ENCODE measurements at places on chromosomes 3 and 15. TPM values are rescaled to one million over a fixed set of nuclear protein-coding genes. Genes with fewer than 3 reads are reported as not detected.
A peak's percentile ranks its signal among the peaks of the same experiment; 100 is the strongest.

DNA sequence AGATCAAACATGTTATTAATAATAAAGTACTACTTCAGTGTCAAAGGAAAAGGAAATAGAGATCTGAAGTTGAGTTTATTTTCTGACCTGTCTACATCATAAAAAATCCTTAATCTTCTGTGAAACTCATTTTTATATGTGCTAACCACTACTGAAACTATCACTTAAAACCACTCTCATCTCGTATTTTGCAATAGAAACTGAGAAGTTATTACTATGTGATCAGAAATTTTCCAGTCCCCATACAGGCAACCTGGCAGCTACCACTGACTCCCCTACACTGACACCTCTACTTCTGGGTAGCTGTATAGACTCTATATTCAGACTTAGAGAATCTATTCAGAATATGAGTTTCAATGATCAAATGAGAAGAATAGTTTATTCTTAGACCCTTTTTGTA is 8.3 kb downstream of the HDGFL3 start:
- no peak for DNase-seq

P3H2 gene
- 49.8 TPM for total RNA-seq

GRCh38 chr3:77247061-77247460 is 207.2 kb downstream of the ROBO2 start:
- DNase-seq, result no peak

RLBP1 gene
- total RNA-seq, result not detected

EXD1 gene
- total RNA-seq, result not detected

SEMA3G gene
- total RNA-seq, result 0.34 TPM

DNA sequence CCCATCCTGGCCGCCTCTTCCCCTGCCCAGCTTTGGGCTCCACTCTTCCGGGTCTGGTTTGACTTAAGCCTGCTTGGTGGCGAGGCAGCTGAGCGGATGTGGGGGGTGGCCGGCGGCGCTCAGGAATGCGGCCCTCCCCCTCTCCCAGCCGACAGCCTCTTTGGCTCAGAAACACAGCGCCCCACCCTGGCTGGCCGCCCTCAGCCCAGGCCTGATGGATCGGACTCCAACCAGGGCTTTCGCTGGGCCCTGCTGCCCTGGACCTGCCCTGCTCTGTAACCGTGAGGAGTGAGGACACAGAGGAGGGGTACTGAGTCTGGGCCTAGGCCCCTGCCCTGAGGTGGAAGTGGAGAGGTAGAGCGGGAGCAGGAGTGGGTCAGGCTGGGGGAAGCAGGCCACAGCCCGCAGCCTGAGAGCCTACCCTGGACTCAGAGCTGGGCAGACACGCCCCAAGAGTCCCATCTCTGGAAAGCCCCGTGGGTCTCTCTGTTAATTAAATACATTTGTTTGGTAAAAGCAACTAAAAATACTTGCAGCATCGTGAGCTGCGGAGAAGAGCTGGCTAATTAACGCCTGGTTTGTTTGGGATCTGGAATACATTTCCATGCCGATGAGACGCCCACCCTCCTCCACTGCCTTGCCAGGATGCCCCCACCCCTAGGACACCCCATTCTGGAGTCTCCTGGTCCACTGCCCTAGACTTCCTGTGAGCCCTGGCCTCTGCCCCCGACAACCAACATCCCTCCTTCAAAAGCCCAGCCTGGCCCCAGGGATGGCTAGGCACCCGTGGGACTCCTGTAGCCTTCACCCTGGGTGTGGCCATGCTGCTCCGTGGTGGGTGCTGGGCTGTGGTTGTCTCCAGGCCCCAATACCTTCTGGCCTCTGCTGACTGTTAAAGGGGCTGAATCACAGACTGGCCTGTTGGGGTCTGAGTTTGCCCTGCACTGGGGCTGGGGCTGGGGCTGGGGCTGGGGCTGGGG is 19.6 kb downstream of the PLXNA1 start:
- peak; percentile 95 for DNase-seq

NR1I2 gene
- 1.3 TPM for total RNA-seq

DNA sequence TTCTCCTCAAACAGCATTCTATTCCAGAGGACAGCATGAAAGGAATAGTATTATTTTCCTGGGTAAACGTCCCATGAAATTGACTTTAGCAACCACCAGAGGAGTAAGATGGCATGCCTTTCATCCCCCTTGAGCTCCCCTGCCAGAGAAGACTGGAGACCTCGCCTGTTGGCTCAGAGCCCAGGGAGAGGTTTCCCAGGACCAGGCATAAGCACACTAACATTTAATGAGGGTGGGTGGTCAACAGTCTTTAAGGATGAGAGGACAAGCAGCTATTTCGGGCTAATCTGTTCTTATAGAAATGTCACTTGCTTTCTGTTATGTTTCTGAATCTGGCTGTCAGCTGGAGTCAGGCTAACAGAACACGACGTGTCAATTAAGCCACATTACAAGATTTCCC is 390.5 kb downstream of the GABRG3 start:
- no peak for DNase-seq

SEMA7A gene
- total RNA-seq, result 36.2 TPM

DNA sequence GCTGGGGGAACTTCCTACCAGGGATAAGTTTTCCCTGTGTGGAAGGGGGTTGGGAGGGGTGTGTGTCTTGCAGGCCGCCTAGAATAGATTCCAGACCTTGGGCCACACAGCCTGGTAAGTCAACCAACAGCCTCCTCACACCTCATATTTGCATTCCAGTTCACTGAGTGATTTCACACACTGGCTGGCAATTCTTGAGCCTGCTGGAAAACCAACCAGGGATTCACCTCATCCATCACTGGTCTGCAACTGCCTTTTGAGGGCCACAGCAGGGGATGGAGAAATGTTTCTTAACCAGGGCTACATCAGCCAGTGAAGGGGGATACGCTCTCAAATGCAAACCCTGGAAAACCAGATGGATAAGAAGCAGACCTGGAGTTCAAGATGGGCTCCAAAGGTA is 2.0 kb downstream of the FSTL1 start:
- peak; percentile 82 for DNase-seq

DNA sequence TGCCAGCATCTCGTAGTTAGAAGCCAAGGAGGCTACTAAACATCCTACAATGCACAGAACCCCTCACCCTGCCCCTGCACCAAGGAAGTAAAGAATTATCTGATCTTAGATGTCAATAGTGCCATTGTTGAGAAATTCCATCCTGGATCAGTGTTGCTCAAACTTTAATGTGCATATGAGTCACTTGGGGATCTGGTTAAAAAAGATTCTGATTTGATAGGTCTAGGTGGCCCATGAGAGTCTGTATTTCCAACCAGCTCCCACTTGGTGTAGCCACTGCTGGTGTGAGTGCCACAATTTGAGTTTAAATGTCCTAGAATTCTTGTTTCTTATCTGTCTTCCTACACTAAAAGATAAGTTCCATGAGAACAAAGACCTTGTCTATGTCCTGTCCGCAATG is 43.7 kb downstream of the TMEM45A start:
- no peak for DNase-seq

DNA sequence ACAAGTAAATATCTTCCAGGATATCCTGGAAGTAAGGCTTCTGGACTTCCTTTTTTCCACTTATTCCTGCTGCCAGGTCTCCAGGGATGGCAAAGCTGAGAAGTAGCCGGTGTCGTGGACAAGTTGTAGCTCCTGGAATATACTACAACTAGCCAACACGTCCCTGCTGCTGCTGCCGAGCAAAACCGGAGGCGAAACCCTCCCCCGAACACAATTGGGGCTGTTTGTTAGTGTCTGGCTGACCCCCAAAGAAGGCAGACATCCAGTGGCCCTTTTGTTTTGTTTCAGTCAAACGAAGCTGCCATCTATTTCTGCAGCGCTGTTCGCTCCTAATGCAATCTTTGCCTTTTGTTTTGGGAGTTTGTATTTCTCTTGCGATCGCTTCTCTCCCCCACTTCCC is 45.3 kb upstream of the EIF5A2 start:
- DNase-seq, result no peak

DNA sequence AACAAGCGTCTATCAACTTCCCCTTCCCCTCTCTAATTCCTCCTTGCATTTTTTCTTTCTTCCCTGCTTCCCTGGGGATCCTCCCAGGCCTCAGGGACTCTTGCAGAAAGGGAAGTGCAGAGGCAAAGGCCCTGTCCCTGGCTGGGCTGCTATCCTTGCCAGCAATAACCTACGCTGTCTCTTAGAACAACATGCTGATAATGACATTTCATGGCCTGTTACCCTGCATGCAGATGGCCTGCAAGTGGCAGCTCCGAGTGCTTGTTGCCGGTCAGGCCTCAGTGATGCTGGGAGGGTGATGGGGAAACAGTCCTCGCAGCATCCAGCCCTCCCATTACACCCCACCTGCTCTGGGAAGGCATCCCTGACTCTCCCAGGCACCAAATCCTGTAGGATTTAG is 167.6 kb downstream of the RAB11A start:
- no peak for DNase-seq

DNA sequence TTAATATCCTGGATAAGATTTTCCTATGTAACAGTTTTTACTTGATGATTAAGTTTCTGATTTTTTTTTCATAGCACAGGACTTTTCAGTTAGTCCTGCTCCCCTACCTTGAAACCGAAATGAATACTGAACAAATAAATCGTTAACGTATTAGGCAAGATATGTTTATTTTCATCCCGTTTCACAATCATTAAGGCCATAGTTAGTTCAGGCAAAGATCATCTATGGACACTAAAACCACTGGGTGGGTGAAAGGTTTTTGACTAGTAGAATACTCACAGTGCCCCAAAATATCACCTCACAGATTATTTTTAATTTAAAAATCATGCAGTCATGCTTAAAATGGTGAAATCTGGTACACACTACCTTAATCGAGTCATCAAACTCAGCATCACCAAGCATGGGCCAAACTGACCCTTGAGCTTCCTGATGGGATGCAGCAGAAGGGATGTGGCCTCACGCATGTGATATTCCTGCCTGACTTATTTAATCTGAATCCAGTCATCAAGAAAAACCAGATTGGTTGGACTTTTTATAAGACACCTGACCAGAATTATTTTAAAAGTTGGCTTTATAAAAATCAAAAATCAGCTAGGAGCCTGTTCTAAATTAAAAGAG is 365.0 kb downstream of the LPP start:
- no peak for DNase-seq

DNA sequence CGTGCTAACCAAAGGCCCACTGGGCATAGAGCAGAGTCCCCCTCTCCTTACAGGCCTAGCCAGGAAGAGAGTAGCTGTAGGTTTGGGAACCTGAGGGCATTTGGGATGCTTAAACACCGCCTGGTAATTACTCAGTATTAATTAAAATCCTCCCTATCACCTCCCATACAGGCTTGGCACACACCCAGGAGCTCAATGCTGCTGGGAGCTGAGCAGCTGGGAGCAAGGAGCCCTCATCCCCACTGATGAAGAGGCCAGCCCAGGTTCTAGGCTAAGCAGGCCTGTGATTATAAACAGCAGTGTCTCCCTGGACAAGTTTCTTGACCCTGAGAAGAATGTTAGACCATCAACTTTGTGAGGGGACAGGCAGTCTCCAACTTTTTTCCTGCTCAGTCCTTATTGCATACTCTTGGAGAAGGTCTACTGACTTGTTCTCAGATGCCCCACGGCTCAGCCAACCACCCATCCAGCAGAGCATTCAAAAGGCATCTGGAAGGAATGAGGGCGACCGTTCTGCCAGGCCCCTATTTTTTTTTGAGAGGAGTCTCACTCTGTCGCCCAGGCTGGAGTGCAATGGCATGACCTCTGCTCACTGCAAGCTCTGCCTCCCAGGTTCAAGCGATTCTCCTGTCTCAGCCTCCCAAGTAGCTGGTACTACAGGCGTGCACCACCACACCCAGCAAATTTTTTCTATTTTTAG is 1.3 kb upstream of the PRKAR2A start:
- DNase-seq, result no peak

- DNase-seq, result no peak
Observed at GRCh38 chr3:115292131-115292530, 145.0 kb upstream of the ZBTB20 start.

GOLGA8T gene
- total RNA-seq, result 1.5 TPM

MAP2K5 gene
- 2.2 TPM for total RNA-seq

GRCh38 chr15:43519196-43519595 is 1.8 kb downstream of the MAP1A start:
- DNase-seq, result no peak

DNA sequence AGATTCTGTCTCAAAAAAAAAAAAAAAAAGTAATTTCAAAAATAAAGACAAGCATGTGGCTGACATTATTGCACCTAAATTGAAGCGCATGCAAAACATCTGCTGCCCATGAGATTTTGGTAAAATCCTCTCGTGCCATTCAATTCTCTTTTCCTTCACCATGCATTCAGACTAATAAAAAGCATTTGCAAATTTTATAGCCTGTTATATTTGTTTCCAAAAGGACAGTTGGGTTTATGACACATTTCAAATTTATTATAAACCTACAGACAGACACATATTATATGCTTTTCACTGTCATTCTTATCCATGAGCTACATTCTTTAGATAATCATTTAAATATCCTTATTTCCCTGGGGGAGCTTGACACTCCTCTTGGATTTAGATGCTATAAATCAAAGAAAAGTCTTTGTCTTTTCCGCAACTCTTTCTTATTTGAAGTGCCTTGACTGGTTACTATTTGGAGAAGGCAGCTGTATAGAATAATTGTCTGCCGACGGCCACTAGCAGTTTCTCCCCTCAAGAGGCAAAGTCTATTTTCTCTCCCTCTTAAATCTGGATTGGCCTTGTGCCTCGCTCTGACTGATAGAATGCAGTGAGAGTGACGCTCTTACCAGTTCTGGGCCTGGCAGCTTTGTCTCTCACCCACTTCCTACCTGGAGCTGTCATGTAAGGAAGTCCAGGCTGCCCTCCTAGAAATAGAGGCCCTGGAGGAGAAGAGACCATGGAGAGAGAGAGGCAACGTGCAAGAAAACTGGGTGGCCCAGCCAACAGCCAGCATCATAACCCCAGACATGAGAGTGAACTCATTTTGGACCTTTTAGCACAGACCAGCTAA is 6.8 kb upstream of the LRIG1 start:
- DNase-seq, result no peak

DNA sequence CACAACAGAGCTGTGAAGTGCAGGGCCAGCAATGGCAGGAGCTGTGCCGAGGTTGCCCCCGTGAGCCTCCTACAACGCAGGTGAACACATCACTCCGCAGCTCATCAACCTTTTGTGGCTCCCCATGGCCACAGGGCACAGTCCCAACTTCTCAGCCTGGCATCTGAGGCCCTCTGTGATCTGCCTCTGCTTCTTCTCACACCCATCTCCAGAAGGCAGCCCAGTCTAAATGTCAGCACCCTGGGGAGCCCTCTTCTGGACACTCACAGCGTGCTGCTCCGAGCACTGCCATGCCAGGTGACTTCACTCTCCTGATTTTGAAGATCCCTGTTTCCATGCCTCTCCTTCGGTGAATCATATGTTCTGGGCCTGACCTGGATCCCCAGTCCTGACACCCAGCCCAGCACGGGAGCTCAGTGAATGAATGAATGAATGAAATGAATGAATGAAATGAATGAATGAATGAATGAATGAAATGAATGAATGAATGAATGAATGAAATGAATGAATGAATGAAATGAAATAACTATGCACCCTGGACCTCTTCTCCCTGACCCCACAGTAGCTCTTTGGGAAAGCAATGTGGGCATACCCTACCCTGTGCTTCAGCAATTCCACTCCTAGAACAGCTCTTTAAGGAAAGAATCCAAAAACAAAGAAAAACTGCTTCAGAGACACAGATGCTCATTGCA is 17.9 kb upstream of the SKIC8 start:
- no peak for DNase-seq

GRCh38 chr3:27360113-27361078 is 8.8 kb downstream of the NEK10 start:
- DNase-seq, result peak; percentile 32
